ENCODE measurements at places on chromosomes 5 and 9. TPM values are rescaled to one million over a fixed set of nuclear protein-coding genes. Genes with fewer than 3 reads are reported as not detected.

DNA sequence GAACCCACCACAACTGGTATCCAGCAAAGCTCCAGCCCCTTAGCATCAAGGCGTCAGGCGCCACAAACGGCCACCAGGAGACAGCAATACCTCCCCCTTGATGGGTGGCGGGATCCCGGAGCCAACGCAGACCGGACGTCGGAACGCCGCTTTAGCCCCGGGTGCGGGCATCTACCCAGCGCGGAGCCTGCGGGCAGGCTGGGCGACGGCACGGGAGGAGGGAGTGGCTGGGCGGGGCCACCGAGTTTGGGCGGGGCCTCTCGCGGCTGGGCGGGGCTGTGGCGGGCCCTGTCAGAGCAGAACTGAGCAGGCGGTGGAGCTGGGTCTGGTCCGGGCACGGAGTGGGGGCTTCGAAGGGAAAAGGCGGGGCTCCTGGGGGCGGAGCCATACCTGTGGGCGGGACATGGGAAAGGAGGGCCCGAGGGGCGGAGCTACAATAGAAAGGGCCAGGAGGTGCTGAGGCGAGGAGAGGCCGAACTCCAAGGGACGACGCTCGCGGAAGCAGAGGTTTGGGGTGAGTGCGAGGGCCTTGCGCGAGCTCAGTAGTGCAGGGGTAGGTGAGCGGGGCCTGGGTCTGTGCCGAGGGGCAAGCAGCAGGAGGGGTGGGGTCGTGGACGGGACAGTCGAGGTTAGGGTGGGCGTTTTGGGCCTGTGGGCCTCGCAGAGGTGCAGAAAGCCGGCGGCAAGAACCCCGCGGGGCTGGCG lies 40.2 kb upstream of the GARNL3 start:
- DNase-seq = peak; percentile 100

- DNase-seq = no peak
Observed at GRCh38 chr5:16104961-16105360, 74.6 kb downstream of the MARCHF11 start.

DNA sequence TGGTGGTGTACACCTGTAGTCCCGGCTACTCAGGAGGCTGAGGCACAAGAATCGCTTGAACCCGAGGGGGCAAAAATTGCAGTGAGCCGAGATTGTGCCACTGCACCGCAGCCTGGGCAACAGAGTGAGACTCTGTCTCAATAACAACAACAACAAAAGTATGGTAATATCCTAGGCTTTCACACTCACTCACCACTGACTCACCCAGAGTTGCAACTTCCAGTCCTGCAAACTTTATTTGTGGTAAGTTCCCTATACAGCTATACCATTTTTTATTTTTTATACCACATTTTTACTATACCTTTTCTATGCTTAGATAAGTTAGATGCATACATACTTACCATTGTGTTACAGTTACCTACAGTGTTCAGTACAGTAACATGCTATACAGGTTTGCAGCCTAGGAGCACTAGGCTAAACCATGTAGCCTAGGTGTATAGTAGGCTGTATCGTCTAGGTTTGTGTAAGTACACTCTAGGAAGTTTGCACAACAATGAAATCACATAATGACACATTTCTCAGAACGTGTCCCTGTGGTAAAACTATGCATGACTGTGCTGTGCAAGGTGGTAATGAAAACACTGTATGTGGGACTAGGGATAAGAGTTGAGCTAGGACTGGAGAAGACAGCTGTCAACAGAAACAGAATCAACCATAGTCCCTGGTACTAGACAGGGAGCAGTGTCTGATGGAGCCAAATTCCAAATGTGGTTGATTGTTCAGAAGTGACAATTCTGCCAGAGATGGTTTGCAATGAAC lies 109.5 kb upstream of the RAD23B start:
- DNase-seq = no peak

- DNase-seq = no peak
Observed at GRCh38 chr9:7228726-7229125, 471.0 kb downstream of the KDM4C start.

DNA sequence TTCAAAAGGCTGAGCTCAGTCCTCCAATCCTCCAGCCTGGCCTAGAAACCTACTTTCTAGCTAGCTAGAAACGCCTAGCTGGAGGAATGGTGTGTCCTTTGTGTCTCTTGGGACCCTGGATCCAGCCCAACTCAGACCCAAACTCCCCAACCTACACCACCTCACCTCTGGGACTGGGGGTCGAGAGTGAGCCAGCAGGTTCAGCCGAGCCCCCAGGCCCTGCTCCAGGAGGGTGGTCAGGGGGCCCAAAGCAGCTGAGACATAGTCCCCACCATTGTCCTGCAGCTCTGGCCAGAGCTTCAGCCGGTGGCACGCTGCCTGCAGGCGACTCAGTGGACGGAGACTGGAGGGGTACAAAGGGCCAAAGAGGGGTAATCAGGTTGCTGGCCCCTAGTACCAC lies 6.2 kb downstream of the NOL6 start:
- no peak for DNase-seq

GRCh38 chr5:55232271-55232984 lies 980 bp downstream of the CCNO start:
- DNase-seq = peak; percentile 83

GRCh38 chr5:9339206-9339818 lies 206.6 kb downstream of the SEMA5A start:
- DNase-seq = peak; percentile 55

DNA sequence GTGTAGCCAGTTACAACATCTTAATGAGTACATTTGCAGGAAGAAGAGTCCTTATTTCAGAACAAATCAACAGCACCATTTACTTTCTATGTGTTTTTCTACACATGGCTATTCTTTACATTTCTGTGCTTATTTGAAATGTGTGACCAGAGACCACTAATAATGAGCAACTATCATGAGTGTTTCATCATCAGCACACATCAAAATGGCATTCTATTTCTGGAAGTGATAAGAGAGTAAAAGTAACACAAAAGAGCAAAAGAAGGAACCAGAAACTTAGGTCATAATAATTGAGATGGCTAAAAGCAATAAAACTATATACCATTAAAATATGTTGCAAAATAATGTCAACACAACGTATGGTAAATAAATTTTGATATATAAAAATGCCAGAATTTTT lies 159.7 kb downstream of the PBX3 start:
- DNase-seq = no peak

DNA sequence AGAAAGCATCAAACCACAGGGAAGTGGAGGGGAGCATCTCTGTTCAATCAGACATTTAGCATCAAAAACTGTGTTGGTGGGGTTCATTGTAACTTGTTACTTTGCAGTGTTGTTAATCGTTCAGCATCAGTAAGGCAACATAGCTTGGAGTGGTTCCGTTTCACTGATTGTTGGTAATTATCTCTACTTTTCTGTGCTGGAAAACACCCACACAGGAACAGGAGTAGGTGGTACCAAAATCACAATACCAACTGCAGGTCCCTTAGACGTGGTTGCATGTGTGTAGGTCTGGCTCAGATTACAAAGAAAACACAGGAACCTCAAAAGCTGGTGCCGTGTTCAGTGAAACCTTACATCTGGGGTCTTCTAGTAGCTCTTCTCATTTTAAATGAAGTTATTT lies 146.8 kb downstream of the RNF180 start:
- no peak for DNase-seq

DNA sequence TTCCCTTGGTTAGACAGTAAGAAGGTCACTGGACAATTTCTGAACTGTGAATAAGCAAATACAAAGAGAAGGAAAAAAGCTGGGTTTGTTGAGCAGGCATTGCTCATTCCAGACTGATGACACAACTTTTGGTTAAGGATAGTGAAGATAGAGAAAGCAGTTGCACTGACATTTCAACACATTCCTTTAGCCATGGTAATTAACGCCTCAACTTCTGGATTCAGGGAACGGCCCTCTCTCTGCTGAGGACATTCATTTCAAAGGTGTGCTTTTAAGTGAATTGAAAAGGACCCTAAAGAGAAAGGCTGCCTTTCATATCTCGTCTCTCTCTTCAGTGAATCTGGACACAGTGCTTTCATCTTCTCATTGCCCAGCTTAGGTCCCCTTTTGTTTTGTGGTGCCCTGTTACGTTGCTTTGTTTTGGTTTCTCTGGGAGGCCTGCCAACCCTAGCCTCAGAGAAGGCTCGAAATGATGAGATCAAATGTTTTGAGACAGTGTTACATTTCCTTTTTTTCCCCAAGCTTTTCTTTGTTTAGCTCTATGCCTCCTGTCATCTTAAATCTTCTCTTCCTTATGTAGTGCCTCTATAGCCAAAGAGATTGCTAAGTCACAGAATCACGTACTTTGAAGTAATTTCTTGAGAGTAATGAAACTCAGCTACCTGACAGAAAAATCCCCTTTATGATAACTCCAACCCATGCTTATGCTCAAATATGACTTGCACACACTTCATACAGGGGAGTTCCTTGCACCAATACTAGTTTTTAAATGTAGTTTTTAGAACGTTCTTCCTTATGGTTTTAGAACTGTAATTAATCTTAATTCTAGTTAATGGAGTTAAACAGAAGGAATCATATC lies 94.4 kb upstream of the IFNE start:
- DNase-seq = no peak

DNA sequence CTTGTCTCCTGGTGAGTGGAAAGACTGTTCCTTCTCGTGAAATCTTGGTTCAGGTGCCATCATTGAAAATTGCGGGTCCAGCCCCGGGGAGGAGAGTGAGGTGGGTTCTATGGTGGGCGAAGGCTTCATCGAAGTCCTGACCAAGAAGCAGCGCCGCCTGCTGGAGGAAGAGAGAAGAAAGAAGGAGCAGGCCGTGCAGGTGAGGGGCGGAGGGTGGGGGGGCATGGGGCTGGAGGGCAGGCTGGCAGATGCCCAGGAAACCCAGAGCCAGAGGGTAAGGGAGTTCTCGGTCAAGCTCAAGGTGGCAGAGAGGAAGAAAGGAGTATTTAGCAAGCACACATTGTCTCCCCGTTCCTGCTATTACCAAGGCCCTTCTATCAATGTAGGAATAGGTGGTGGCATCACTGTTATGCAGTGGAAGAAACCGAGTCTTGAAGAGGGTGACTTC lies 24.3 kb upstream of the POMT1 start:
- peak; percentile 33 for DNase-seq

- no peak for DNase-seq
Observed at GRCh38 chr9:3828495-3828894, 302.7 kb upstream of the RFX3 start.

DNA sequence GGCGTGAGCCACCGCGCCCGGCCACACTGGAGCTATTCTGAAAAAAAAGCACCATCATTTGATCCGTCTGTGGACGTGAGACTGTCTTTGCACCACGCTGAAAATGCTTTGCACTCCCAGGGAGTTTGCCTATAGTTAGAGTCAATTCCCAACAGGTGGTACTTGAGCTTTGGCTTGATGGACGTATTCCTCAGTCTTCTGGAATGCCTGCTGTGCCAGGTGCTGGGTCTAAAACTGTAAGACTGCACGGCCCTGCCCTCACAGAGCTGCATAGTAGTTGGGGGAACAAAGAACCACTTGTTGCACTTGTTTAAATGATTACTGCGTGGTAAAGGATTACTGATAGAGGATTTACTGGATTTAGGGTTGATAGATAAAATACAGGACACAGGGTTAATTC lies 3.4 kb upstream of the CCNO start:
- DNase-seq = no peak

DNA sequence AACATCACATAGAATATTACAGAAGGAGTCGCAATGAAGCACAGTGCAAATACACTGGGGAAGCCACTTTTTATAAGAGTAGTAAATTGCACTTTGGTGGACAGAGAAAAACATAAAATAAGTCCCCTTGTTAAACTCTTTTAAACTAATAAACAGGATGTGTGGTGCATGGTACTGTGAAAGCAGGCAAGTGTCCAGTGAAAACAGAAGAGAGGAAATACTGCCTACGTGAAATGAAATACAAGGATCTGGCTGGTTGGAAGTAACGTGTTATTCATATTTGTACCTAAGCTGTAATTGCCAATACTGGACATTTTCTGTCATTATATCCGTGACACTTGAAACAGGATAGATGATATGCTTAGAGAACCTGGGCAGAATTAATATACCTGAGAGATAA lies 191.9 kb upstream of the SLC27A6 start:
- DNase-seq = no peak

DNA sequence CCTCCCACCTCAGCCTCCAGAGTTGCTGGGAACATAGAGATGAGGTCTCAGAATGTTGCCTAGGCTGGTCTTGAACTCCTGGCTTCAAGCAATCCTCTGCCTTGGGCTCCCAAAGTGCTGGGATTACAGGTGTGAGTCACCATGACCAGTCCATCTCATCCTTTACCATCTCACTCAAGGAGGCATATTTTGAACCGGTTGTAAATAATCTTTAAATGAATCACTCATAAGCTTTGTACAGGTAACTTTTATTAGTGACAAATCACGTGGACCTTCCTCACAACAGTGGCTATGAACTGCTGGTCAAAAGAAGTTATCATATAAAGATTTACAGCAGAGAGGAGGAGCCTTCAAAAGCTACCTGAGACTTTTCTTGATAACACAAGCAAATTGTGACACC lies 70.7 kb downstream of the RFK start:
- no peak for DNase-seq

GRCh38 chr5:160359816-160360215 lies 10.6 kb downstream of the C1QTNF2 start:
- DNase-seq = no peak

DNA sequence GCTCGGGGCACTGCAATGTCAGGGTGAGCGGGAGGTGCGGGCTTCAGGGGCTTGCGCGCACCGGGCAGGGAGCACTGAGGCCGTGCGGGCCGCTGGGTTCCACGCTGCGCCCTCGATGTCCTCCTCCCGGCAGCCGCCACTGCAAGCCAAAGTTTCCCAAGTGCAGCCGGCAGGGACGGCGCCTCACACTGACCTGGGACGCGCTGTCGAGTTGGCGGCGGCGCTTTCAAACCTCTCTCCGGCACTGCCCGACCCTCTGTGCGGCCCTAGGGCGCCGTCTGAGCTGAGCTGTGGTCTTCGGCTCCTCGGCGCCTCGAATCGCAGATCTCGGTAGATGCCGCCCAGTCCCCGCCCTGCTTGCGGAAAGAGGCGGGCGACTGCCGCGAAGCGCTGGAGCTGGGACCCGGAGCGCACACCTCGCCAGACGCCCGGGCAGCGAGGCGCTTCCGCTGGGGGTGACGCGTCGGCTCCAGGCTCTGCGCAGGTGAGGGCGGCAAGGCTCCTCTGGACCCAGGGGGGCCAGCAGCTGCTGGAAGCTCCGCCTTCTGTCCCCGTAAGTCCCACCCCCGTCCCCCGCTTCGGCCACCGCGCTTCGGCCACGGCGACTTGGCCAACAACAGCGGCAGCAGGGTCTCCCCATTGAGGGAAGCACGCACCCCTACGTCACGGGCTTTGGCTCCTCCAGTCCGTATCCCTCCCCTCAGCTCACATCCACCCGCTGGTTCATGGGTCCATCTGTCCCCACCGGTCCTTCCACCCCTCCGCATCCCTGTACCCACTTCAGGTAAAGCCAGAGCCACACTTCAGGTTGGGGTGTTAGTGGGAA lies at the start of gene ANKRD34B:
ANKRD34B (minus strand) TSS at position 320 of the 826 bp plus-strand sequence. CDS start 10,261 bp downstream, outside the sequence.
- peak; percentile 81 for DNase-seq

APBA1 gene
- total RNA-seq = 1.1 TPM

ENTPD2 gene
- 3.2 TPM for total RNA-seq

PLAC8L1 gene
- total RNA-seq = 0.92 TPM

ZNF658 gene
- total RNA-seq = 5.4 TPM

PCDHGB6 gene
- total RNA-seq = 3.4 TPM

SH2D3C gene
- total RNA-seq = 6.4 TPM

ZNF883 gene
- total RNA-seq = 20.2 TPM

SGCD gene
- 0.04 TPM for total RNA-seq

RAD1 gene
- 40.5 TPM for total RNA-seq

PCDHGC5 gene
- 0.78 TPM for total RNA-seq

TSLP gene
- total RNA-seq = 1.9 TPM

KCNV2 gene
- not detected for total RNA-seq
